GM20000 (cell line): ENCODE measurements at places on chromosomes 6 and 20.

DNA sequence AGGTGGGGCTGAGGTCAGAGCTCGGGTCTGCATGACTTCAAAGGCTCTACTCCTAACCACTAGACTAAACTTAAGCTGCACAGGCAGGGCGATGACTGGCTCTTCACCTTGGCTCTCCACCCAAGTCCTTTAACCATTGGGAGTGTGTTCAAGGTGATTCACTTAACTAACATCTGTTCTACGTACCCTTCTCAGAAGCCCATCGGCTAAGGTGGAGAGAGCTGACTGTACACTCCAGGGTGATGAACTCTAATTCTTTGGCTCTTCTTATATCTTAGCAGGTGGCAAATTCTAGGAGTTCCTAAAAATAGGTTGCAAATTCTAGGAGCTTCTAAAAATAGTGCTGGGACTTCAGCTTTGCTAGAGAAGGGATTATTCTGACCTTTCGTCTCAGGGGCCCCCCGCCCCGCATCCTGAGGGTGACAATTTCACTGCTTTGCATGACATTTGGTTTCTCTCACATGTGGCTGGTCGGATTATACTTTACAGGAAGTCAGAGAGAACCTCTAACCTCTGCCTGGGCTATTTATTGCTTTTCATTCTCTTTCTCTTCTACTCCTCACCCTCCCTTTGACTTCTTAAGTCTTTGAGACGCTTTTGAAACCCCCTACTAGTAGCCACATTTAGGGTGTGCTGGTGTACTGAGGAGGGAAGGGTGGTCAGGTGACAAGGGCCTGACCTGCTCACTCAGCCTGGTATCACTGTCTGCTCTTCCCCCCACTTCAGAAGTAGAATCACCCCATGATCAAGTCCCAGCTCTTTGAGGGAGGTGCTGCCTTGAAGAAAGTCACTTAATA, 55.5 kb downstream of the PRDM1 start:
- DNase-seq: peak; percentile 66

DNA sequence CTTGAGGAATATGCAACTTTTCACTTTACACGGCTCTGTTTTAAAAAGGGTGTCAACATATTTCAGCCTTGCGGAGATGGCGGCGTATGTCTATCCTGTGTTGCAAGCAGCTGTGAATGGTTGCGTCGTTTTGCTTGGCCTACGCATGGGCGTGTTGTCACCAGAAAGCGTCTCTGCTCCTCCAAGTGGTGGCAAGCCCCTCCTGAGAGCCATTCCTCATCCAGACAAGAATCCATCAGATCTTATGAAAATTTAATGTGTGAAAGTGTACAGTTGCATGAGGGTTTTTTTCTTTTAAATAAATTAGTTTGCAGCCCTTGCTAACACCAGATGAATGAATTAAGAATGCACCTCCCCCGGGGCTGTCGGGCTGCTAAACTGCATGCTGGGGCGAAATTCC, 114.4 kb downstream of the PHACTR3 start:
- no peak for DNase-seq

DNA sequence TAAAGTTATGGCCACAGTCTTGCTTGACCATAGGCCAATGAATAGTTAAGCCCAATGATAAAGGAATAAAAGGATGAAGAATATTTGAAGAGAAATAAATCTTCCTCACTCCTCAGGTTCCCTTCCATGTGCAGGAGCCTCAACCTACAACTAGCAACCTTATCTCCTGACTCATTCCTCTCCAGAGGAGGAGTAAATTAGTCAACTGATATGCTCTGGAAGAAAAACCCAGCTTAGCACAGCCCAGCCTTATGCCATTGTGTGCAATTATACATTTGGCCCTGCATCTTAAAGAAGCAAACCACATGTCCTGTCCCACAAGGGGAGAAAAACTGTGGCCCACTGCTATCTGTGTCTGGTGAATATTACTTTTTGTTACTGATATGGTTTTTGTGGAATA, 82.1 kb downstream of the PHIP start:
- no peak for DNase-seq

DNA sequence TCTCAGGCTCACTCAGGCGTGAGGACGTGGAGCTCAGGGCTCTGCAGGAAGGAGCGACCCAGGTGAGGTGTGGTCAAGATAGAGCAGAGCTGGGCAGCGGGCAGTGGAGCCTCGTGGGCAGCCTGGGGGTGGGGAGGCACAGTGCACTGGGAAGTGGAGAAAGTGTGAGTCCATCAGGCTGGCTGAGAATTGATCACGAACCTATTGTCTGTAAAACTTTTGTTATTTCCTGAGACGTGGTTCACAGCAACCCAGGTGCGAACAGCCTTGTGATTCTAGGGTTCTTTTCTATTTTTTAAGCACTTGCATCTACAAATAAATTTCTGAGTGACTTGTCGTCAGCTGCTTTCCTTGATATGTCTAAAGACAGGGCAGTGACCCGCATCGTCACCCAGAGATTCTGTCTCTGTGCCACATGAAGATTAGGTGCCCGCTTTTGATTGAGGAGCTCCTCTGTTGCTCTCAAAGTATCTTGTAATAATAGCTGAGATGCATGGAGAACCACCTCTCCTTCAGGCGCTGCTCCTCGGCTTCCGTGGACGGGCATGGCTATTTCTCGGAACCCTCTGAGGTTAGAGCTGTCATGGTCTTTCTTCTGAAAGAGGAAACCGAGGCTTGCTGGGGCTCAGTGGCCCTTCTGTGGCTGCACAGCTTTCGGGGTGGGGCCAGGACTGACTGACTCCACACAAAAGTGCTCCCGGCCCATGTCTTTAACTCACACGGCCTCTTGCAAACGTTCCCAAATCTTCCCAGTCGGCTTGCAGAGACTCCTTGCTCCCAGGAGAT, 662 bp upstream of the CCR6 start:
- DNase-seq: no peak

GRCh38 chr6:72657407-72658197, 35.7 kb downstream of the KCNQ5 start:
- DNase-seq: no peak

GRCh38 chr6:139062932-139063646, 34.5 kb downstream of the ABRACL start:
- DNase-seq: no peak
